AG09319 (cell line): ENCODE measurements at places on chromosomes 7 and 10.

DNA sequence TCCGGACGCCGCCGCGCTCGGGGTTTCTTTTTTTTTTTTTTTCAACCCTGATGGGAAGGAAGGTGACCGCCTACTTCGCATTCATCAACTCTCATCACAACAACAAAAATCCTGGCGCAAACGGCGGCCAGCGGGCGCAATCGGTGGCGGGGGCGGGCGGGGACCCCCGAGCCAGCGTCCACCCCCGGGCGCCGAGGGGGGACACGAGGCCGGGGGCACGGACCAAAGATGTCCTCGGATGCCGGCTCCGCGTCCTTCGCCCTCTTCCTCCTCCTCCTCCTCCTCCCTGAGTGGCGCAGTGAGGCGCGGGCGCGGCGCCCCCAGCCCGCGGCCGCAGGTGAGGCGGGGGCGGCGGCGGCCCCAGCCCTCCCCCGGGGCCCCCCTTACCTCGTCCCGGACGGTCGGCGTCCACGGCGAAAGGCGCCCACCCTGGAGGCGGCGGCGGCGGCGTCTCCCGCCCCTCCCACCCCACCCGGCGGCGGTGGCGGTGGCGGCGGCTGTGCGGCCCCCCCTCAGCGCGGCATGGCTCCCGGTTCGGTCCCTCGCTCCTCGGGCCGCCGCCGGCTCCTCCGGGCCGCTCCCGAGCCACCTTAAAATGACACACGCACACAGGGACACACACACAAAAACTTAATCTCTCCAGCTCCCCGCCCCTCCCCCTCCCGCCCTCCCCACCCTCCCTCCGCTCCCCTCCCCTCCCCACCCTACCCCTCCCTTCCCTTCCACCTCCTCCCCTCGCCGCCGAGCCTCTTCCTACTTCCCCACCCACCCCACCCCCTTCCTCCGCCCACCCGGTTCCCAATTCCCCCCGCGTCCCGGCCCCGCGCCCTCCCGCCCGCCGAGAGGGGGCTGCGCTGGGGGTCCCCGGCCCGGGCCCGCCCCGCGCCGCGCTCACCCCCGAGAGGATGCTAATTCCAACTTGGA, at the start of gene CTBP2:
Gene CTBP2, minus strand, starts transcription at position 632 of the 924 bp plus-strand sequence.
- DNase-seq, result no peak

- peak; percentile 45 for DNase-seq
Observed at GRCh38 chr10:121942749-121943416, 15.1 kb upstream of the ATE1 start.

DNA sequence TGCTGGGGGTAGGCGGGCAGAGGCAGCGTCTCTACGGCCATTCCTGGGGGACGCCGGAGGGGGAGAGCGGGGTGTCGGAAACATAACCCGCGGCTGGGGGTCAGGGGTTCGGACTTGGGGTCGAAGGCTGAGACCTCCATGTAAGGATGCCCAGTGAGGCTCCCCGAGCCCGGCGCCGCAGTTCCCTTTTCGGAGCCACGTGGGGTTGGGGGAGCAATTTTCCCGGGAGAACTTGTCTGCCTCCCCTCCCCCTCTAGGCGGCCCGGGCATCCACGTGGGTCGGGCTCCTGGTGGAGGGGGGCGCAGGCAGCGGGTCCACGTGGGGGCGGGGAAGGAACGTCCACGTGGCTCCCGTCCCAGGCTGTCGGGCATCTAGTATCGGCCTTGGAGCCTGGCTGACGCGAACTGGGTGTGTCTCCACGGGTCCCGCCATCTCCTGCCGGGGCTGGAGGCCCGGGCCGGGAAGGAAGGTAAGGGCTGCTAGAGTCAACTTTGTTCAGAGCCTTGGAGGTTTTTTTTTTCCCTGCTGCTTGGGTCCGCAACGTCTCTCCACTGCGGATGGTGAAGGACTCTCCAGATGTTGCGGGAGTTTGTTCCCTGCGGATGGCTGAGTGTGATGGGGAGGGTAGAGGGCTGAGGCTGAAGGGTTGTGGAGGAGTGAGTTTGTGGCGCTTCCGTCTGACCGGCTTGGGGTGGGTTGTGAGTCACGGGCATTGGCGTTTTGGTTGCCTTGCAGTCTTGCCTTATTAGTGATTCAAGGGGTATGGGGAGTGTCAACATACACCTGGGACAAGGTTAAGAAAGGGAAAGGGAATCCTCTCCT, 744 bp downstream of the PPRC1 start:
- no peak for DNase-seq

- no peak for DNase-seq
Observed at GRCh38 chr7:156559001-156559400, 81.6 kb upstream of the RNF32 start.

- no peak for DNase-seq
Observed at GRCh38 chr10:132570771-132571649, 33.4 kb downstream of the INPP5A start.
